HepG2 (cell line): ENCODE measurements at places on chromosomes 3 and 15.

DNA sequence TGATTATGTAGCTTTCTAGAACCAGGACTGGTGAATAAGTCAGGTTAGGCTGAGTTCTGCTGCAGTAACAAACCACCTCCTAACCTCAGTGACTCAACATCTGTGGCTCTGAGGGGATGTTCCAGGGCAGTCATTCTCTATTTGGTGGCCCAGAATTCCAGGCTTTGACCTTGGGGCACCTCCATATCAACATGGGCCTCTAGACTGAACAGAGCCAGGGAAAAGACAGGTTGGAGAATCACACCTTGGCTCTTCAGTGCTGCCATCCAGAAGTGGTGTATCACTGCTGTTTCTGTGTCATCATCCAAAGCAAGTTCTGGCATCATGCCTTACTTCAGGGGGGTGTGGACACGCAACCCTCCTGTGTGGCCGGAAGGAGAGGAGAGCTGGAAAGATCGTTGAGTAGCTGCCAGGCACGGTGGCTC, 15.3 kb downstream of the ZBTB47 start:
- no peak for DNase-seq

- DNase-seq = no peak
Observed at GRCh38 chr3:59404851-59405250, 355.0 kb upstream of the CFAP20DC start.

DNA sequence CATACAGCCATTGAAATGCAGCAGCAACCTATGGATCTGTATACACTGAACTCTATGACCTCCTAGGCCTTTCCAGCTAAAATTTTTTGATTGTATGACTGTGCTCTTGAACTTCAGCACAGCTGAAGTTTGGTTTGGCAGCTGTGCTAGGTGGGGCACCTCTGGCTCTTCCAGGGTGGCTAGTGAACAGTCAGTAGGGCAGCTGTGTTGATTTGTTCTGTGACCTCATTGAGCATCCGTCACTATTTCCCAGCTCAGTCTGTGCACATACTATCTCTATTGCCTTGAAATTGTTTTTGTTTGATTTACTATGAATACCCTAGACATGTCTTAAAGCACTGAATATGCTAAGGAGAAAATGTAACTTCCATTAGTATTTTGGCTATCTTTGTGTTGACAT, 363.2 kb upstream of the NAALADL2 start:
- DNase-seq = no peak

DNA sequence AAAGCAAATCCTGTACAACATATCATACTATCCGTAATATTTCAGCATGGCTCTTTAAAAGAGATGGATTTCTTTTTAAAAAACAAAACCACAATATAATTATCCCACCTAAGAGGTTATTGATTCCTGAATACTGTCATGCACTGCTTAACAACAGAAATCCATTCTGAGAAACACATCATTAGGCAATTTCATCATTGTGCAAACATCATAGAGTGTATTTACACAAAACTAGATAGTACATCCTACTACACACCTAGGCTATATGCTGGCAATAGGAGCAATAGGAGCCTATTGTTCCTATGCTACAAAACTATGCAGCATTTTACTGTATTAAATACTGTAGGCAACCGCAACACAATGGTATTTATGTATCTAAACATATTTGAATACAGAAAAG, 242.0 kb downstream of the NEK10 start:
- peak; percentile 73 for DNase-seq

DNA sequence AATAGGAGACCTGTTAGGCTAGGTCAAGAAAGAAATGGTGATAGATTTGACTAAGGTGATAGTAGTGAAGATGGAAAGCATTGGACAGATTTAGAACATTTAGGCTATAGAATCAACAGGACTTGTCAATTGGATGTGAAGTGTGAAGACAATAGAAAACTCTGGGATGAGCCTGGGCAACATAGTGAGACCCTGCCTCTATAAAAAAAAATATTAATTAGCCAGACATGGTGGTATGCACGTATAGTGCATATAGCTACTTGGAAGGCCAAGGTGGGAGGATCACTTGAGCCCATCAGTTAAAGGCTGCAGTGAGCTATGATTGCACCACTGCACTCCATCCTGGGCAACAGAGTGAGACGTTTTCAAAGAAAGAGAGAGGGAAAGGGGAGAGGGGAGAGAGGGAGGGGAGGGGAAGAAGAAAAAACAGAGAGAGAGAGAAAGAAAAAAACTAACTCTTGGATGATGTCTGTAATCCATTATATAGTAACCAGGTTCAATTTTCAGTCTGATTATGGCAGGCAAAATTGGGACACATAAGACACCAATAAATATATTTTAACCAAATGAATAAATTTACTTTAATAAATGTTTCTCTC, 9.6 kb downstream of the SENP8 start:
- DNase-seq = no peak

- no peak for DNase-seq
Observed at GRCh38 chr3:14524920-14525660, 15.1 kb downstream of the GRIP2 start.

- DNase-seq = no peak
Observed at GRCh38 chr3:122998206-122998605, 29.4 kb downstream of the SEMA5B start.

- DNase-seq = no peak
Observed at GRCh38 chr3:4664412-4664811, 171.3 kb downstream of the ITPR1 start.

- no peak for DNase-seq
Observed at GRCh38 chr15:95405447-95405846, 925.1 kb upstream of the NR2F2 start.

- no peak for DNase-seq
Observed at GRCh38 chr3:67587811-67588210, 66.6 kb downstream of the SUCLG2 start.

DNA sequence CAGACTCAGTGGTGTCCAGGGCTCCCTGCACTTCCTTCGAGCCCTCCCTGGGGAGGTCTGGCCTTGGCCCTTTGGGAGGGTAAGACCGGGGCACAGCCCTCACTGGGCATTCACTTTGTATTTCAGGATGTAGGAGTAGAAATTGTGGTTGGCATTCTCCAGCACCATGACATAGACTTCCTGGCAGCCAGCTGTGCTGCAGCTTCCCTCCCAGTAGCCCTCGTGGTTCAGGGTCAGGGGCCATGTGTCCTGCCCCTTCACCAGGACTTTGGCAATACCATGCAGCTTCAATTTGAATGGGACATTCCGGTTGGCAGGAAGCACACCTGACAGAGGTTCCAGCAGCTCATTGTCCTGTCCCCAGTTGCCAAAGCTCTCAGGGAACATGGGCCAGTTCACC, 47.3 kb downstream of the KY start:
- no peak for DNase-seq

DNA sequence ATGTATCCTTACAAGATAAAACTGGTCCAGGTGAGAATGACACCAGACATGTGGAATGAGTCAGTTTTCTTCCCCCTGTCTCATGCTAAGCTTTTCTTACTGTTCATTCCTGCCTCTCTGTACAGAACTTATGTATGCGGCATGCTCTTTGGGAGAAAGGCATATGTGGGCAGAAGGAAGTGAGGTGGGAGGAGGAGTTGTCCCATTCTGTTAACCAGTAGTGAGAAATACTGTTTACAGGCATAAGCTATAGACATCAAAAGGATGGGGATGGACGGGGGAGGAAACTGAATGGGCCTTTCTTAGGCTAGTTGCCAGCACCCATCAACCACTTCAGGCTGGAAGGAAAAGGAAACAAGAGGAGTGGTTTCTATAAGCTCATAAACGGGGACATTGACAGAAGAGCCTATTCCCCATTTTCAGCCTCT, 143.6 kb upstream of the BHLHE40 start:
- DNase-seq = no peak

- DNase-seq = no peak
Observed at GRCh38 chr15:69999392-70000085, 98.2 kb downstream of the TLE3 start.

- no peak for DNase-seq
Observed at GRCh38 chr15:56812961-56813360, 79.7 kb upstream of the ZNF280D start.

DNA sequence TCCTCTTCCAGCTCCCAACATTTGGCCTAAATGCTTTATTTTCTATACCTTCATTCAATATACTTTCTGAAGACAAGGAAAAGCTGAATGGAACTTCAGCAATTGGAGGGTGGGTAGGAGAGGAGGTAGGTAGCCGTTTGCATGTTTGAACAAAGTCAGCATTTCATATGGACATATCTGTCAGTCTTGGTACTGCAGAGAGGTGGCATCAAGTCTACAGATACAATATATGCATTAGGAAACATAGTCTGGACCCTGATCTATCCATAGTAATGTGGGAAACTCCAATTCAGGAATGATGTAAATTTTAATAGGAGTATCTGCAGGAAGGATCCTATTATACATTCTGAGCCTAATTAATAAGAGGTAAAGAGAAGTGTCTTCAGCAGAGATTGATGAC, 526.4 kb downstream of the MECOM start:
- no peak for DNase-seq

DNA sequence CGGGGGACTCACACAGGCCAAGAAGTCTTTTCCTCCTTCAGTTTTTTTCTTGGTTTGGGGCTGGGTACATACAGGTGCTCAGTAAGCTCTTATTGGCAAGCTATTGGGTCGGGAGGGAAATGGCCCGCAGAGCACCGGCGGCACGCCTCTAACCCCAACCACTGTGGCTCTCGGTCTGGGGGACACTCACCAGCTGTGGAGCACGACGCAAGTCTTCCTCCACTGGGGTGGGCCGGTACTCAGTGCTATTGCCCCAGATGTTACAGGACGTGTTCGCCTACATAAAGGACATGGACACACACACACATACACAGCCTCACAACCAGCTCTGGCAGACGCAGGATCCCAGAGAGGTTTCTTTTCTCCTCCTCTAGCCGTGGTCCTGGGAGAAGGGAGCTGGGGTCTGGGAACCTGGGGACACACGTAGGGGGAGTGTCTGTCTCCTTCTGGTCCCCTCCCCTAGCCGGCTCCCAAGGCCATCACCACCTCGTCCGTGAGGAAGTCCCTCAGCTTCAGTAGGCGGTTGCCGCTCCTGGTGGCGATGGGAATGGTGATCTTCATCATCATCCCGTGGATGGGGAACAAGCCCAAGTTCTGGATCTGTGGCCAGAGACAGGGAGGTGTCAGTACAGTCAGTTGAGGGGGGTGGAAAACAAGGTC, 33.4 kb downstream of the FEM1B start:
- no peak for DNase-seq

GRCh38 chr3:105829871-105830622, 38.8 kb downstream of the CBLB start:
- no peak for DNase-seq

DNA sequence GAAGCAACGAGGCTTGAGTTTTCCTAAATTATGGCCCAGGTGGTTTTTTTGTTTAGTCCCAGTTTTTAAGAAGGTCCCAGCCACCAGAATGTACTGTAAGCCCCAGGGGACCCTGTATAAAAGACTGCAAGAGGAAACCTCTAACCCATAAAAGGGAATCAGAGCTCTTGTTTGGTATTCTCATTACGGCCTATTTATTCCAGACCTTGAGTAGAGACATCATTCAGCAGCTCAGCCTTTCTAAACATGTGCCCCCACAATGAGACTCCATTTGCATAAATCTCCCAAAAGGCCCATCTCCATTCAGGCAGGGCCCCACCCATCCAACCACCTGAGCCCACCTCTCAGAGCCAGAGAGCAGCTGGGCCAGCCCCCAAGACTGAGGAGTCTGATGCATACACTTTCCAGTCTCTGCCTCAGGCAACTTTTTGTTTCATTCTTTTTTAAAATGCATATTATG, 25.7 kb downstream of the ZDHHC3 start:
- no peak for DNase-seq
